ENCODE measurements at places on chromosomes 5 and 9.

GRCh38 chr5:14572385-14572784 lies 9.2 kb upstream of the OTULINL start:
- DNase-seq, result no peak

- no peak for DNase-seq
Observed at GRCh38 chr9:84374013-84374412, 33.5 kb upstream of the SLC28A3 start.

GRCh38 chr5:59543821-59544442 lies 349.6 kb downstream of the PDE4D start:
- DNase-seq, result no peak

GRCh38 chr9:133280392-133280791 lies 5.4 kb upstream of the ABO start:
- no peak for DNase-seq

GRCh38 chr5:92353107-92354030 lies 970.3 kb upstream of the ARRDC3 start:
- no peak for DNase-seq
